ENCODE measurements at places on chromosomes 16 and 17.

- no peak for DNase-seq
Observed at GRCh38 chr17:17525956-17526355, 29.8 kb upstream of the RASD1 start.

- DNase-seq: peak; percentile 94
Observed at GRCh38 chr17:83109793-83110645, 30.6 kb downstream of the METRNL start.

- no peak for DNase-seq
Observed at GRCh38 chr17:50626037-50626574, 8.6 kb upstream of the ABCC3 start.

DNA sequence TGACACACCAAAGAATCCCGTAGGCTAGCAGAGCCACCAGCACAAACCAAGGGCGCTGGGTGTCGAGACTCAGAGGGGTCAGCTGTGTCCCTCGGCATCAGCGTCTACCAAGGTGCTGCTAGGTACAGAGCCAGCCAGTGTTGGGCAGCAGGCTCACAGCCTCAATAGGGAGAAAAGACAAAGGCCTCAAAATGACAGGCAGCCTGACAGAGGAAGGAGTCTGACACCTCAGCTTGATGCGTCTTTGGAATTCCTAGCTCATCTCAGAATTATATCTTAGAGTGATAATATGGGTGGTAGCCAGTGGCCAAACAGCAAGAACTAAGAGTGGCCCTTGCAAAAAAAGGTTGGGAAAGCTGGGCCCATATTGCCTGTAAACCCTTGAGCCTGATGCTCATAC, 45.9 kb downstream of the HS3ST3B1 start:
- DNase-seq: no peak

DNA sequence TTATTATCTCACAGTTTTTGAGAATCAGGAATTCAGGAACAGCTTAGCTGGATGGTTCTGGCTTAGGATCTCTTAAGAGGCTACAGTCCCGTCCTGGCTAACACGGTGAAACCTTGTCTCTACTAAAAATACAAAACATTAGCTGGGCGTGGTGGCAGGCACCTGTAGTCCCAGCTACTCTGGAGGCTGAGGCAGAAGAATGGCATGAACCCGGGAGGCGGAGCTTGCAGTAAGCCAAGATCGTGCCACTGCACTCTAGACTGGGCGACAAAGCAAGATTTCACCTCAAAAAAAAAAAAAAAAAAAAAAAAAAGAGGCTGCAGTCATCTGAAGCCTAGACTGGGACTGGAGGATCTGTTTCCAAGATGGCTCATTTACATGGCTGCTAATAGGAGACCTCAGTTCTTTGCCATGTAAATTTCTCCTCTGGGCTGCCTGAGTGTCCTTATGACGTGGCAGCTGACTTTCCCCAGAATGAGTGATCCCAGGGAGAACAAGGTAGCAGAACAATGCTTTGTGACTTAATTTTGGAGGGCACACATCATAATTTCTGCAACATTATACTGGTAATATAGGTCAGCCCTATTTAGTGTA, 95.8 kb upstream of the CORO6 start:
- no peak for DNase-seq

DNA sequence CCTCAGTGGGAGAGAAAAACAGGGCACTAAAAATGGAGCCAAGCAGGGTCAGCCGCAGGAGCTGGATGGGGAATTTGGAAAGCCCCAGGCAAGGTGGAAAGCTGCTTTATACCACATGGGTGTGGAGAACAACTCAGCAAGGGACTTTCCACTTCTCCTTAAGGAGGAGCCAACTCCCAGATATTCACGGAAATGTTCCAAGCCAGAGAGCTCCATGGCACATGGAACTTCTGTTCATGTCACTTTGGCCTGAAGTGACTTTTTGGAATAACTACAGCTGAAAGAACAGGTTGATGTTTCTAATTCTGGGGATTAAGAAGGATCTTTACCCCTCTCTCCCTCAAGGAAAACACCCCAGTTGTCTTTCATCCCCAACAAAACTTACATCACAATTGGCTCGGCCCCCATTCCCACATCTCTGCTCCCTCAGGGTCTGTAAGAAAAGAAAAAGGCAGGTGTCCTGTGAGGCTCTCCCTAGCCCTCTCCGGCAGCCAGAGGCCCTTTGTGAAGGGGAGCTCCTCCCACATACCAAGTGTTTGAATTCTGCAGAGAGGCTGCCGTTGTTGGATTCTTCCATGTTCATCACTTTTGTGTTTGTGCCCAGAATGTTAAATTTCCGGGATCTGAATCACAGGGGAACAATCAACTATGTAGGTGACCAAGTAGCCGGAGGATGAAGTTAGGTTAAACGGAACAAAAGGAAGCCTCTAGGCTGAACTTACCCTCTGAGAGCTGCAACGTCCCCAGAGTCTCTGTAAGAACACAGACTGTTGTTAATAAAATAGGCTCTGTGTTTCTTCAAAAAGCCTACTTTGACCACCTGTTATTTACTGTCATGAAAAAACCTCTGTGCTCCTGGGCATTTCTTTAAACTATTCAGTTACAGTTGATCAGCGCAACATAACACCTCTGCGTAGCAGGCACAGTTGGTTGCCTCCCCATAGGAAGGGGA, 41.0 kb downstream of the STAT5A start:
- peak; percentile 53 for DNase-seq

GRCh38 chr17:8785547-8786413, 13.4 kb downstream of the MFSD6L start:
- DNase-seq: peak; percentile 14

GRCh38 chr17:70089513-70090148, 14.6 kb downstream of the KCNJ16 start:
- no peak for DNase-seq

DNA sequence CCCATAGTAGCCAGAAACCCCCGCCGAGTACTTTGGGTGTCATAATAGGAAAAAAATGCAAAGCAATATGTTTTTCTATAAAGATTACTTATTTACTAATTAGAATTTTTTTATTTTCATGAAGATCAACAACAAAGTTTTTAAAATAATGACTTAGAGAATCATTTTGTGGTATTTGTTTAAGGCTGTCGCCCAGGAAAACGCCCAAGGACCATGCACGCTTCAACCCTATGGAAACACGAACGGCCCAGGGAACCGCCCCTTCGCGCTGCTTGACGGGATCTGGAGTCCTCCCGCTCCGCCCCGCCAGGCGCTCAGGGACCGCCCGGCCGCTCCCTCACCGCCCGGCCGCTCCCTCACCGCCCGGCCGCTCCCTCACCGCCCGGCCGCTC, 408 bp upstream of the KPNA2 start:
- no peak for DNase-seq

- no peak for DNase-seq
Observed at GRCh38 chr17:40815381-40815780, 7.0 kb downstream of the KRT10 start.

- no peak for DNase-seq
Observed at GRCh38 chr17:72458301-72458700, 337.5 kb downstream of the SOX9 start.

DNA sequence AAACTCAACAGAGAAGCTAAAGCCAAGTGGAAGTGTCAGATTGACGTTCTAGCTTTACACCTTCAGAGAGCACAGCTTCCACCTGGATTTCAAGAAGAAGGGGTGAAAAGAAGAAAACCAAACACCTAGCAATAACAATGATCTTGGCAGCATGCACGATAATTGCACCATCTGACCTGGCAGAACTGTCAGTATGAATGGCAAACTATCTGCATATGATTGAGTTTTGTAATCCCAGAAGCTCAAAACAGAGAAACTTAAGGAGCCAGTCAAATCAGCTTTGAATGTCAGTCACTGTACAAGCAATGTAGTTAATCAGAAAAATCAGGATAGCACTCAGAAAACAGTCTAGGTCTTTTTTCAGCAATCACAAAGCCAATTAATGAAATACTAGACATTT, 427.1 kb downstream of the ZFHX3 start:
- no peak for DNase-seq

- no peak for DNase-seq
Observed at GRCh38 chr17:45745601-45746494, 38.3 kb upstream of the CRHR1 start.

GRCh38 chr17:38421171-38421841, 7.0 kb upstream of the ARHGAP23 start:
- no peak for DNase-seq

- no peak for DNase-seq
Observed at GRCh38 chr17:74607221-74607620, 15.1 kb upstream of the CD300LD start.

- DNase-seq: no peak
Observed at GRCh38 chr17:61469949-61470348, 17.7 kb downstream of the TBX4 start.

- no peak for DNase-seq
Observed at GRCh38 chr16:72428681-72429376, 256.9 kb upstream of the PMFBP1 start.

GRCh38 chr16:28171816-28172215, 39.9 kb downstream of the XPO6 start:
- no peak for DNase-seq

DNA sequence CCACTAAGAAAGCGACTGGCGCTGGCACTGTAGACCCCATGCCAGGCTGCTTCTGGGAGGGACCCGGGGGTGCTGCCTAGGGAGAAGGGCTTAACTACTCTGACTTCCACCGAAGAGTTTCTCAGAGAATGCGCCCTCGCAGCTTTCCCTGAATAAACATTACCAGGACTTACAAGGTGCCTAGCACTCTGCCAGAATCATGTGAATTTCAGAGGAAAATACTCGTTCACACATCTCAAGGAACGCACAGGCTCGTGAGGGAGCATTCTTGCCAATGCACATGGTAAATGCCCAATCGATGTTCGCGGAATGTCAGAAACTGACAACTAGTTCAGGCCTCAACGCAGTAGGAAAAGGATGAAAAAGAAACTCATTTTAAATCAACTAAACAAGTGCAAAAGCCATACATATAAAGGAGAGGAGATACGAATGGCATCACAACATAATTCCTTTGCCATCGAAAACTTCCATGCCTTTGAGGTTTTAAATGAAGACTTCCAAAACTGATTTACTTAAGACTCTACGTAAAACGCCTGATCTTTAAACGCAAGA, 999 bp downstream of the CMC2 start:
- no peak for DNase-seq

DNA sequence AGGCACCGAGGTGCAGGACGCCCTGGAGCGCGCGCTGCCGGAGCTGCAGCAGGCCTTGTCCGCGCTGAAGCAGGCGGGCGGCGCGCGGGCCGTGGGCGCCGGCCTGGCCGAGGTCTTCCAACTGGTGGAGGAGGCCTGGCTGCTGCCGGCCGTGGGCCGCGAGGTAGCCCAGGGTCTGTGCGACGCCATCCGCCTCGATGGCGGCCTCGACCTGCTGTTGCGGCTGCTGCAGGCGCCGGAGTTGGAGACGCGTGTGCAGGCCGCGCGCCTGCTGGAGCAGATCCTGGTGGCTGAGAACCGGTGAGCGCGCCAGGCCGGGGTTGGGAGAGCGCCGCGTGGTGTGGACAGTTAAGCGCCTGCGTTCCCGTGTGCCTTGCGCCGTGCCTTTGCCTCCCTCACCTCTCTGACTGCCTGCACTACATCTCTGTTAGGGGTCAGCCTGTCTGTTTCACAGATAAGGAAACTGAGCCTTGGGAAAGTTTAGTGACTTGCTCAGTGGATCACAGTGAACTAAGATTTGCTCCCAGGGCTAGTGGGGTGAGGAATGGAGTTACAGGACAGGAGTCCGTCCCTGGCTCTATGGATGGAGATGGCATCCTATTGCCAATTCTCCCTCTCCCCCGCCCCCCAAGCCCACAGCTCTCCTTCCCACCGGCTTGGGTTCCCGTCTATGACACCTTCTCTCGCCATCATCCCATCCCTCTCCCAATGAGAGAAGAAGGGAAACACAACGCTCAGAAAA, 880 bp downstream of the SARM1 start:
- no peak for DNase-seq

- no peak for DNase-seq
Observed at GRCh38 chr16:81548876-81549546, 104.4 kb downstream of the CMIP start.

DNA sequence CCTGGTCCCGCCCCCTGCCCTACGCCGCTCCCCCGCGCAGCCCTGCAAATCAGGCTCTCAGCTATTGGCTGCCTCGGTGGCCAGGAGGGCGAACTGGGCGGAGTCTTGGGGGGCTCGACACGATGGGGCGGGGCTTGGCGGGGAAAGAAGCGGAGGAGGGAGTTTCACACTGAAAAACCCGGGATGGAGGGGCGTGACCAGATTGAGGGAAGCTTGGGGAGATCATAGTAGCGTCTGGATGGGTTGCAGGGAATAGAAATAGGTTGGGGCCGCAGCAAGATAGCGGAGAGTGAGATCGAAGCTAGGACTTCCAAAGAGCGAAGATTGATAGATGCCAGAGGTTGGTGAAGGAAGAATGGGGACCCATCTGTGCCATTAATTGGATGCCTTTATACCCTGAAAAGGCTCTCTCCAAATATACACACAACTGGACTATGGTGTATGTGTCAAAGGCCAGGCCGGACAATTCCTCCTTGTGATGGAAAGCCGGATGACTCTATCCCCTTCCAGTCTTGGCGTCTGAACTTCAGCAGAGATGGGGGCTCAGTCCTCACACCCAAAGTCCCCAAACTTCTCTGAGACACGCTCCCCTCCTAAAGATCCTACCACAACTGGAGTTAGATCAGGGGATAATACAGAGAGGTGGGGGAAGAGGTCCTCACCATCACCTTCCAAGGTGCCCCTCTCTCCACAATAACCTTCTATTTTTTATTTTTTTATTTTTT, 376 bp upstream of the STAC2 start:
- no peak for DNase-seq

GRCh38 chr16:89201439-89202377, 1.4 kb upstream of the SLC22A31 start:
- DNase-seq: no peak

GRCh38 chr17:18191236-18191667, 7.6 kb downstream of the ALKBH5 start:
- DNase-seq: no peak

GRCh38 chr16:14018851-14019250, 52.3 kb upstream of the MRTFB start:
- DNase-seq: no peak

DNA sequence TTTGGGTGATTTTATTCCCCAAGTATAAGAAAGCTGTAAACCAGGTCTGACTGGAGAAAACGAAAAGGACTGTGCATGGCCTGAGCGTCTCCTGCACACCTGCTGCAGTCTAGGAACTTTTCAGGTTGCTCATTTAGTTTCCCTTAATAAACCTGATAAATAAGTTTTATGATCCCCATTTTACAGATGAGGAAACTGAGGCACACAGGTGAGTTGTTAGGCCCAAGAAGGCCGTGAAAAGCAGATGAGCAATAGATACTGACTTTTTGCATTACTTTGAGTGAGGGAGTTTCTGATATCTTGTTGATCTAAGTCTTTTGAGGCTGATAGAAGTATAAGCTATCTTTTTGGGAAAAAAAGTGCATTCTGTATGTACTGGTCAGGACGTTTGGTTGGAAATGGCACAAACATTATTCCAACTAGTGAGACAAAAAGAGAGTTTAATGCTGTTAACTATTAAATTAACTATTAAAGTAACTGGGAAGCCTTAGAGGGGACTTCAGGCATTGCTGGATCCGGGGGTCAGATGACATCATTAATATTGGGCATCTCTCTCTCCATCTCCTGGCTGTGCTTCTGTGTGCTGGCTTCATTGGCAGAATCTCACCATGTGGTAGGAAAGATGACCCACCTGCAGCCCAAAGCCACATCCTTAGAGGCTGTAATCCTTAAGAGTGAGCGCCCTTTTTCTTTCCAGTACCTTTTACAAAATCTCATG, 163.4 kb downstream of the CMIP start:
- no peak for DNase-seq

- no peak for DNase-seq
Observed at GRCh38 chr17:15232517-15232915, 32.6 kb downstream of the PMP22 start.

- peak; percentile 89 for DNase-seq
Observed at GRCh38 chr17:59753522-59754467, 46.3 kb downstream of the VMP1 start.

GRCh38 chr17:8124350-8125153, 646 bp upstream of the HES7 start:
- no peak for DNase-seq
